CD4-positive, alpha-beta T cell treated with Interleukin-15 for 4 hours (primary cell): ENCODE measurements at places on chromosomes 3 and 15.

DNA sequence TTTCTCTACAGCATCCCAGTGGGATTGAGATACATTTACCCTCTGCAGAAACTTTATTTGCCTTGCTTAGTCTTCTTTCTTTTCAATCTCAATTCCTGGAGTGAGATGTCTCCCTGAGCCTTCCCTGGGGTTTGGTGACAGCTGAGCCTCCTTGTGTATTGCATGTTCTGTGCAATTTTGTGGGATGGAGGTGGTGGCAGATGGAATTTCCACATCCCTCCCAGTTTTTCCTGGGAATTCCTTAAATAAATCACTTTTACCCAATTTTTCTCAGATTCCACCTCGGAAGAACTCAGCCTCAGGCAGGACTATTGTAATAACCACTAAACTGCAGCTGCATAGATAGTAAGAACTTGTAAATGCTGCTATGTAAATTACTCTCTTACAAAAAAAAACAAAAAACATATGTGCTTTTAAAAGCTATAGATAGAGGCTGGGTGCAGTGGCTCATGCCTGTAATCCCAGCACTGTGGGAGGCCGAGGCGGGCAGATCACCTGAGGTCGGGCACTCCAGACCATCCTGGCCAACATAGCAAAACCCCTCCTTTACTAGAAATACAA, 88.5 kb upstream of the ABHD17C start:
- no peak for DNase-seq

DNA sequence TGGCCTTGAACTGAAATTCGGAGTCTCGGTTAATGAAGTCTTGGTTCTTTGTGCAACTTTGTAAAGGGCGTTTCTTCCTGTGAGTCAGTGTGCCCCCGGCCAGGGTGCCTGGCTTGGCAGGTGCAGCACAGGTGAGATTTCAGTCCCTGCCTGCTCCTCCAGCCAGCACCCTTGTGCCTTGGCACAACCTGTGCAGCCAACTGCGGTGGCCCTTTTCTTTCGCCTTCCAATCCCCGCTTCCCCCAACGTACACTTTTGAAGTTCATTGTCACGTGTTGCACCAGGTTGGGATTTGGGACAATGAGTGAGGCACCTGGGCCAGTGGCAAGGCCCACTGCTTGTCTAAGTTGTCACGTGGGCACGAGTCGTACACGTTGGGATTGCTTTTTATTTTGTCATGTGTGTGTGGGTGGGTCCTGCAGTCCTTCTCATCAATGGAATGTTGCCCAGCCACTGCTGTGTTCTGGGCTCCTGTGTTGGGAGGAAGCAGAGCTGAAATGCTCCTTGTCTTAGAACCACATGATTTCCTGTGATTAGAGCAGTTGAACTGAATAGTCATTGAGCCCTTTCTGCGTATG, 242.9 kb upstream of the BHLHE40 start:
- DNase-seq = no peak

DNA sequence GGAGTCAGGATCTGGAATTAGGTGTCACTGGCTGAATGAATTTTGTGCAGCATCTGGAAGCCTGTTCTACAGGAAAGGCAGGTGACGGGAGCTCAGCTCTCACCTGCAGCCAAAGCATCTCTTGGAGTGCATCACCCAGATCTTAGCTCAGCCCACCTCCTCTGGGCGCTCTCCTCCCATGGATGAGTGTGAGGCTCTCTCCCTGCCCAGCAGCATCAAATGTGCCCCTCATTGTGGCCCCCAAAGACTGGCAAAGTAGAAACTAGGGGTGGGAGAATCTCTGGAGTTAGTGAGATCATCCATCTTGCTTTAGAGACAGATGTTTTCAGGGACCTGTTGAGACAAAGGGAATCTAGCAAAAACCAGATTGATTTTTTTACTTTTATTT, 68.7 kb downstream of the SENP2 start:
- DNase-seq = no peak

- DNase-seq = no peak
These were observed 18.0 kb downstream of the ZDHHC19 start for GRCh38 chr3:196193133-196193735.

- DNase-seq = no peak
These were observed 127.0 kb upstream of the CNTN6 start for GRCh38 chr3:965826-966225.

DNA sequence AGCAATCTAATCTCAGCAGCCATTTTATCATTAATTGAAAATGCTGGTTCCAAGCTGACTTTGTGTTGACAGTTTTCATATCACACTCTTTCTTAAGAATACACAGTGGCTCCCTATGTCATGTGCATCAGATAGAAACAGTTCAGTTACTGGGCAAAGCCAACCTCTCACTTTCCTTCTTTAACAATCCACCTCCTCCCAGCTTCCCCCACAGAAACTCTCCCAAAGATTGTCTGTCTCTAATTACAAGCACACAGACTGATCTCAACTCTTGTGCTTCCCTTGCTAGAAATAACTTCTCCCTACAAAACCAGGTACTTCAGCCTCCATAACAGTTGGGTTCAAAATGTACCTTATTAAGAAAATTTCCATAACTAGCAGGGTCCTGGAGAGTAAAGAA, 228.9 kb upstream of the WNT5A start:
- no peak for DNase-seq

DNA sequence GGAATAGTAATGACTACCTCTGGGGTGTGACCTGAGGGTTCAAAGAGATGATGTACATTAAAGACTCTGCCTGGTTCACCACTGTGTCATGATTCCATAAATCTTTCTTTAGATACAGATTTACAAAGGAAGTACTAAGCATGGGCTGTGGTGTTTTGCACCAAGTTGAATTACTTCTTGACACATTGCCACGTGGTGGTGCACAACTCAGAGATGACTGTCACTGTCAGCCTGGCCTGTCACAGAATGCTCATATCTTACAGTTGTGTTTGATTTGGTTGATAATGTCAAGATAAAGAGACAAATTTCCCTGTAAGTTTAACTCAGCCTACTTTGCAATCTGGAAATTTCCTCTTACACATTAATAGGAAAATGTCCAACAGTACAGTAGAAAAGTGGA, 3.2 kb downstream of the CTDSPL start:
- DNase-seq = no peak

- no peak for DNase-seq
These were observed 3.9 kb upstream of the NR2E3 start for GRCh38 chr15:71806452-71806931.

DNA sequence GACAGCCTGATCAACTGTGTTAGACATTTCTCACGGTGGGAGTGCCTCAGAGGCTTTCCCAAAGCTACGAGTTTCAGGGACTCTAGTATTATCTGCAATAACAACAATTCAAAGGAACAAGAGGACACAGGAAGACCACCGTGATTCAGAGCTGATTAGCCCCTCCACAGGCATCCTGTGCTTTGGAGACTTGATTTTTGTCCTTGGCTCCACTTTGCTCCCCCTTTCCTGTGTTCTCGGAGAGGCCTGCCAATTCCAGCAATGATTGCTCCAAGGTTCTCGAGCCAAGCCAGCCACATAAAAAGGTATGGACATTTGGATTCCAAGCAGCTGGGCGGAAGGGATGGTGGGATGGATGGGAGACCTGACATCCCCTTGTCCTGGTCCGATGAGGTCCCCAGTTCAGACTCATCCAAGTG, 14.3 kb downstream of the EHD4 start:
- DNase-seq = no peak

DNA sequence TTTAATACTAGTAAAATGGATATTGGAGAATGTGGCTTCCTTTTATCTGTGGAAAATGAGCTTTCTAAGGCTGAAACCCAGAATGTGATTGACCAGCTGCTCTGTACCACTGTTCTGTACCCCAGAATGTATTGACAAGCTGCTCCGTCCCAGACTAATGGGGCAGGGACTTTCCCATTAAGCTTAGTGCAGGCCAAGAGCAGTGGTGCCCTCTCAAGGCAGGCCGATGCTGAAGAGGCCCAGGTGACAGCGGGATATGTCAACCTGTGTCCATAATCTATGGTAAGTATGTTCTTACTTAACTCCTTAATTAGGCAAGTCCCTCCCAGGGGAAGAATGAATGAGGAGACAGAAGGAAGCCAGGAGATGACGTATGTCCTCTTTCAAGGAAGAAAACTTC, 31.1 kb downstream of the SGO1 start:
- DNase-seq = no peak

GRCh38 chr3:134615743-134616142, 35.1 kb downstream of the KY start:
- no peak for DNase-seq

- no peak for DNase-seq
These were observed 21.4 kb upstream of the NR2E3 start for GRCh38 chr15:71788646-71789579.

- no peak for DNase-seq
These were observed 46.2 kb downstream of the RORA start for GRCh38 chr15:61182946-61183345.

DNA sequence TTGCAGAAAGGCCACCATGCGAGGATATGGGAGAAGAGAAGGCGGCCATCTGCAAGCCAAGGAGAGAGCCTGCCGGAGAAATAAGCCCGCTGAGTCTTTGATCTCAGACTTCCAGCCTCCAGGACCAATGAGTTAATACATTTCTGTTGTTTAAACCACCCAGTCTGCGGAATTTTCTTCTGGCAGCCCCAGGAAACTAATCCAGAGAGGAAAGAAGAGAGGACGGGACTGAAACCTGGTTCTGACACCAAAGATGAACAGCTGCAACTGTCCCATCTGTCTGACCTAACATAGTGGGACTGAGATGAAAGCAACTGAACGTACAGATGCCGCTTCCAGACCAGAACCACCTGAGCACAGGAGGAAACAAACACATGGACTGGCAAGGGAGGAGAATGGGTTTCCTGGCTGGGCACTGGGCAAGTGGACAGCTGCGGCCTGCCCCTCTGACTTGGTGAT, 32.3 kb downstream of the VGLL4 start:
- DNase-seq = no peak
